ENCODE measurements at places on chromosomes 4 and X. TPM values are rescaled to one million over a fixed set of nuclear protein-coding genes. Genes with fewer than 3 reads are reported as not detected.

DNA sequence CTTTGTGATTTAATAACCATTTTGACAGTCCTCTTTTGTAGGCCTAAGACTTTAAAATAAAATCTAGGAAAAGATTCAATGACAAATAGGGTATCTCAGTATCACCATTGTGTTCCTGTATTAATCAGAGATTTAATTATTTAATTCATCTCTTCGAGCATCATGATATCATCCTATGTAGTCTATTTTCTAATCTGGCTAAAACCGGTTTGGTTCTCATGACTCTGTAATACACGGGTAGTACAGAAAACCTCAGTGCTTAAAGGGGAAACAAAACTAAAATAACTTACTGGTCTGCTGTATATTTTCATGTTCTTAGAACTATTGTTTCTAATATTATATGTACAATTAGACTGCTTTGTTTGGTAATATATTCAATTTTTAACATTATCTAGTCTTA is 23.7 kb upstream of the FBXW7 start:
- H3K27ac ChIP-seq: no peak overlapping the region
- no peaks in the 10 kb centered on the region for H3K27me3 ChIP-seq
- DNase-seq: no peak
- no peaks in the 10 kb centered on the region for H3K36me3 ChIP-seq
- H3K4me3 ChIP-seq: no peak overlapping the region
- H3K4me1 ChIP-seq: peaks cover 1% of the 10 kb centered on the region

DNA sequence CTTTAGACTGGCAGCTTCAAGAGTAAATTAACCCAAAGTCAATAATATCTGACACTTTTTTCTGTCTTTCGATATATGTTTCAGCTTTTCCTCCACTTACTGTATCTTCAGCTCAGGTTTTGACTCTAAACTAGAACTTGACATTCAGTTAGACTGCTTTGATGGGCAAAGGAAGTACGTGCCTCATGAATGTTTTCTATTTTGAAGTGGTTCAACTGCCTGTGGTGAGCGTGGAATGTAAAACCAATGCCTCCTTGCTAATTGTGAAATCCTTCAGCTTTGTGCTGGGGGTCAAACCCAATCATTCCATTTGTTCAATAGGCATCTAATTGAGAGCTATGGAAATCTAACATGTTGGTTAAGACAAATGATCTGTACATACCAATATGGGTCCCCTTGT is 857.0 kb upstream of the HTR2C start:
- DNase-seq: no peak
- H3K4me3 ChIP-seq: no peak overlapping the region
- H3K4me1 ChIP-seq: no peaks in the 10 kb centered on the region
- no peaks in the 10 kb centered on the region for H3K27me3 ChIP-seq
- no peaks in the 10 kb centered on the region for H3K36me3 ChIP-seq

- no peaks in the 10 kb centered on the region for H3K4me1 ChIP-seq
- no peak overlapping the region for H3K4me3 ChIP-seq
- H3K36me3 ChIP-seq: no peaks in the 10 kb centered on the region
- DNase-seq: no peak
- no peaks in the 10 kb centered on the region for H3K27me3 ChIP-seq
These were observed 688.0 kb downstream of the PCDH7 start for GRCh38 chr4:31408121-31408520.

GRCh38 chr4:81343046-81343445 is 128.0 kb upstream of the PRKG2 start:
- H3K4me3 ChIP-seq: no peak overlapping the region
- H3K4me1 ChIP-seq: no peaks in the 10 kb centered on the region
- DNase-seq: no peak
- no peak overlapping the region for H3K27ac ChIP-seq

DNA sequence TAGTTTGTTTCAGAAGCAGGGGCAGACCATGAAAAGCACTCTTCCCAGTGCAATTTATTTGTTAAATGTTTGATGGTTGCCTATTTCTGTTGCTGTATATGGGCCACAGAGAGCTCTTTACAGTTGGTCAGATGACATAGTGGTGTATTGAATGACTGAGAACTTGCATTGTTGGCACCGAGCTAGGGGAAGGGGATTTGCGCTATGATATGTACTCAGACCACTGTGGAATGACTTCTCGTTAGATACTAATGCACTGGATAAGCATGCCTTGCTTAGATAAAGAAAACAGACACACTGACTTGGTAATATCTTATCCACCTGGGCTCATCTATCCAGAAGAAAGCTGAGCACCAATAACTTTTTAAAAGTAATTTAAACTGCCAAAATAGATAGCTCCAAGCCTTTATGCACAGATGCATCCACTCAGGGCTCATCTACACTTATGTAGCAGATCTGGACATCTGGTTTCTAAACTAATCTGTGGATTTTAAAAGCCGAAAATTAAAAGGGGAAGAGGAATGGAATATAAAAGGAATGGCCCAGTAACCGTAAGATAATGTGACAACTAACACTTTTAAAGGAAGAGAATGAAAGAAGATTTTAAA is 132.7 kb downstream of the GATB start:
- H3K27me3 ChIP-seq: peaks cover 11% of the 10 kb centered on the region
- no peaks in the 10 kb centered on the region for H3K36me3 ChIP-seq
- H3K4me3 ChIP-seq: no peak overlapping the region
- H3K4me1 ChIP-seq: no peaks in the 10 kb centered on the region

DNA sequence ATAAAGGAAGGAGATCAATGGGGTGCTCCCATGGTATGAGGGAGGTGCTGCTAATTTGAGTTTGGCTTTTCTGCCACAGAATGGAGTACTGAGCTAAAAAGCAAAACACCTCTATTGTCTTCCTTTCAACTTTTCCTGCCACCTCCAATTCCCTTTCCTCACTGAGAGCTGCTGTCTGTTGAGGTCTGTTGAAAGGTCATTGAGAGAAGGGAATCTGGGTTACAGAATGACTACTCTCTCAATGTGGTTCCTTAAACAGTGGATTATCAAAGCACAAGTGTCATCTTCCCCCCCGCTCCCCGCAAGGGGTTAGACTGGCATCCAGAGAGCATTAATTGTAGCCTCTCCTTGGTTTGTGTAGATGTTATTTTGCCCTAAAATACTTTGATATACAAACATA is 10.7 kb downstream of the USP9X start:
- H3K27ac ChIP-seq: no peak overlapping the region
- peaks cover 13% of the 10 kb centered on the region for H3K36me3 ChIP-seq
- H3K4me1 ChIP-seq: no peaks in the 10 kb centered on the region
- no peak for DNase-seq

GRCh38 chr4:6566391-6567190 is 8.4 kb upstream of the MAN2B2 start:
- no peaks in the 10 kb centered on the region for H3K36me3 ChIP-seq
- no peak overlapping the region for H3K4me3 ChIP-seq
- H3K27me3 ChIP-seq: peaks cover 63% of the 10 kb centered on the region
- H3K4me1 ChIP-seq: no peaks in the 10 kb centered on the region
- H3K27ac ChIP-seq: no peak overlapping the region

DNA sequence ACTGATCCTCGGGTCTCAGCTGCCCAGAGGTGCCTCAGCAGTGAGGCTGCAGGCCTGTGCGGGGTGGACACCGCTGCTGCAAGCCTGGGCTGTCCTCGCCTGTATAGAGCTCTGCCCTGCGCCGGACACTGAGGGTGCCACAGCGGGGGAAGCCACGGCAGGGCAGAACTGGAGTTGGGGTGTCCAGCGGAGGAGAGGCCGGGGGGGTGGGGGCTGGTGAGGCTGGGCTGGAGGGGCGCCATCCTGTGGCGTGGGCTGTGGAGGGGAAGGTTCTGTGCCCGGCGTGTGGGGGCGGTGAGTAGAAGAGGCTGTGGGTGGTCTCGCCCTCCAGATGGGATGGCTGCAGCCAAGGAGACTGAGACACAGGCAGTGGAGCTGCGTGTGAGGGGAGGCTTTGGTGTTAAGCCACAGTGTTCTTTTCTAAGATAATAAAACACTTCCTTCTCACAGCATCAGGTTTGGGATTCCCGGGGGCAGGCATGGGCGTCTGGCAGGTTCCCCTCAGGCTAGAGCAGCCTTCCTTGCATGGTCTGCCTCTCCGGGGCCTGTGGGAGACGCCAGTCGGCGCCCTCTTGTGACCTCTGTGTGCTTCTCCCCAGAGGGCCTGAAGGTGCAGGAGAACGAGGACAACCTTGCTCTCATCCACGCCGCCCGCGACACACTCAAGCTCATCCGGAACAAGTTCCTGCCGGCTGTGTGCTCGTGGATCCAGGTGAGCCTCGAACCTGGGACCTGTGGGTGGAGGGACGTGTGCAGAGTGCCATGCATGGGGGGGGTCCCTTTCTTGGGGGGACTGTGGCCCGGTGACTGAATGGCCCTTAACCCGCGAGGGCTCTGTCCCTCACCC is 7.4 kb downstream of the UVSSA start:
- no peak overlapping the region for H3K27ac ChIP-seq
- H3K4me3 ChIP-seq: no peak overlapping the region
- no peaks in the 10 kb centered on the region for H3K27me3 ChIP-seq

DNA sequence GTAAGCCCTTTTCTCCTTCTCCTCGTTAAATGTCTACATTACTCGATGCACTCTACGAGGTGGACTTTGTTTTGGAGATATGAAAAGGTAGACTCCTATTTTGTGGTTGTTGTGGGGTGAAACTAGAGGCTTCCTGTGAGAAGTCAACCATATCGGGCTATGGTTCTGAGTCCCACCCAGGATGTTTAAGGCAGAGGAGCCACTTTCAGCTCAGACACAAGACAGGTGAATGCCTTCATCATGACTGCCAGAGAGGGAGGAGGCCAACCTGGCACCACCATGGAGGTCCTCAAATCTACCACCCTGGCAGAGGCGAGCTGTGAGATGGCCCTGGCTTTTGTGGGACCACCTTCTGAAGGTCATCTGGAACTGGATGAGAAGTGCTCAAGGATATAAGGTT is 154.4 kb upstream of the KLF3 start:
- H3K36me3 ChIP-seq: no peaks in the 10 kb centered on the region
- DNase-seq: no peak
- no peak overlapping the region for H3K4me3 ChIP-seq

DNA sequence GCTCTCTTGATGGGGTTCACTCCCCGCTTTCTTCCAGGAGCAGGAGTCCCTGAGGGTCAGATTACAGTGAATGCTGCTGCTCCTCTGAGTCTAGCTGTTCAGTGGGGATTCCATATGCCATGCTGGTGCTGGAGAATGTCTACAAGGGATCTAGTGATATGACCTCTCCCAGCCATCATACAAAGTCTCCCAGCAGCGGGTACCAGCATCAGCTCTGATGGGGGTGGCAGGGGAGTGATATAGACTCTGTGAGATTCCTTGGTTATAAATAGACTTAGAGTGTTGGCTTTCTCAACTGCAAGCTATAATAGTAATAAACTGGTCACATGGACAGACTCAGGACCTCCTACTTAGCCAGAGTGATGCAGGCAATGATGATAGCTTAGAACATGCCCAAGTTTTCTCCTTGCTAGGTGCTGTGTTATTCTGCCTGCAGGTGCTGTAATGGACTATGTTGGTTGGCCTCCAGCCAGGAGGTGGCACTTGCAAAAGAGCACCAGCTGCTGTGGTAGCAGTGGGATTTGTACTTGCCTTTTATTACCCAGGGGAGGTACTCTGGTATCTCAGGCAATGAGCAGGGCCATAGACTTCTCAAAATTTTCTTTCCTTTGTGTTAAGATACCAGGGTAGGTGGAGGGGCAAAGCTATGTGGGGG is 202.9 kb downstream of the CHIC1 start:
- H3K36me3 ChIP-seq: no peaks in the 10 kb centered on the region
- no peak overlapping the region for H3K27ac ChIP-seq
- H3K4me3 ChIP-seq: no peak overlapping the region
- no peaks in the 10 kb centered on the region for H3K4me1 ChIP-seq
- no peak for DNase-seq
- H3K27me3 ChIP-seq: no peaks in the 10 kb centered on the region

DNA sequence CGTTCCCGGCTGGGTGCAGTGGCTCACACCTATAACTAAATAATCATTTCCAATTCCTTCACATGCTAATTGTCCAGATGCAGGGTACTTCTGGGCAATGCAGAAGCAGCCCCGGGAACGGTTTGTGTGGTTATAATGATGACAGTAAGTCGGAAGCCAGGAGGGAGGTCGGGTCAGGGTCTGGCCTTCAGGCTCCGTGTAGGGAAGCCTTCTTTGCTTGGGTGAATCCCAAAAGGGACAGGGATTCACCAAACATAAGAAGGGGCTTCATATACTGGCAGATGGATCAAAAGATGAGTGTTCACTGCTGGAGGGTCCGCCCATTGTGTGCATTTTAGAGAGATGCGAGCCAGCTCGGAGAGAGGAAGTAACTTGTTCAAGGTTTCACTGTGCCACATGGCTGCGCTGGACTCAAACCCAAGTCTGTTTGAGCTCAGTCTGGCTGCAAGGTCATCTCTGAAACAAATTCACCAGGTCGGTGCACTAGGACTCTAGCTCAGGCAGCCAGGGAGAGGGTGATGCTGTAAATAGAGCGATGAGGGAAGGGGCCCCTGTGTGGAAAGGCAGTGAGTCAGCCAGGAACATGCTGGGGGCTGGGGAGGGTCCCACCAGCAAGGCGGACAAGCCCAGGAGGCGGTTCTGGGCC is 4.8 kb upstream of the KIAA0232 start:
- H3K4me3 ChIP-seq: no peak overlapping the region
- no peaks in the 10 kb centered on the region for H3K36me3 ChIP-seq
- peaks cover 30% of the 10 kb centered on the region for H3K27me3 ChIP-seq
- no peak for DNase-seq
- peaks cover 9% of the 10 kb centered on the region for H3K4me1 ChIP-seq
- H3K27ac ChIP-seq: no peak overlapping the region

GRCh38 chrX:14936561-14936960 is 63.3 kb downstream of the MOSPD2 start:
- H3K4me1 ChIP-seq: no peaks in the 10 kb centered on the region
- H3K27ac ChIP-seq: no peak overlapping the region
- H3K27me3 ChIP-seq: no peaks in the 10 kb centered on the region

GRCh38 chrX:149825424-149825823 is 43.7 kb downstream of the MAGEA9 start:
- H3K4me1 ChIP-seq: no peaks in the 10 kb centered on the region
- no peaks in the 10 kb centered on the region for H3K36me3 ChIP-seq
- H3K4me3 ChIP-seq: no peak overlapping the region
- peak; percentile 79 for DNase-seq
- no peaks in the 10 kb centered on the region for H3K27me3 ChIP-seq
- H3K27ac ChIP-seq: no peak overlapping the region

The ABCG2 gene
- 4.0 TPM for total RNA-seq

The PDZD4 gene
- 46.9 TPM for total RNA-seq

The TRIM61 gene
- total RNA-seq: 4.0 TPM

The TNIP3 gene
- total RNA-seq: not detected

The IL2RG gene
- not detected for total RNA-seq

The IL13RA2 gene
- not detected for total RNA-seq

The ADH1C gene
- total RNA-seq: not detected

The PPARGC1A gene
- 10.2 TPM for total RNA-seq

The GRIA3 gene
- total RNA-seq: 6.6 TPM

The ZAR1 gene
- total RNA-seq: not detected
